RKO (cell line): ENCODE measurements at places on chromosomes 7 and 10.

- no peak for DNase-seq
These were observed 36.9 kb downstream of the RNF32 start for GRCh38 chr7:156677374-156678054.

- DNase-seq: no peak
These were observed 183.6 kb upstream of the GDF10 start for GRCh38 chr10:47116445-47116844.

DNA sequence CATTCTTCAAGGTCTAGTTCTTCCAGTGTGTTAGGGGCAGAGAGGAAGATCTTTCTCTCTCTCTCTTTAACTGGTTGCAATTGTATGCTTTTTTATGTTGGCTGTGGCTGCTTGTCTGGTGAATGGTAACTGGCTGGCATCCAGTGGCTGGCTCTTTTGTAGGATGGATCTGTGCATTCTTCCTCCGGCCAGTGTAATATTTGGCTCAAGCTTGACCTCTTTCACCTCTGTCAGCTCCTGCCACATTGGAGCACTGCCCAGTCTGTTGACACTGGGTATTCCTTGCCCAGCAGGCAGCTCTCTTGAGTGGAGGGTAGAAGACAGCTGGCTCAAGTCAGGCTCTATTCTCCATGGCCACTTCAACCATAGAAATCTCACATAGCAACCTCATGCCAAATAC lies 528.3 kb downstream of the PHTF2 start:
- DNase-seq: no peak

DNA sequence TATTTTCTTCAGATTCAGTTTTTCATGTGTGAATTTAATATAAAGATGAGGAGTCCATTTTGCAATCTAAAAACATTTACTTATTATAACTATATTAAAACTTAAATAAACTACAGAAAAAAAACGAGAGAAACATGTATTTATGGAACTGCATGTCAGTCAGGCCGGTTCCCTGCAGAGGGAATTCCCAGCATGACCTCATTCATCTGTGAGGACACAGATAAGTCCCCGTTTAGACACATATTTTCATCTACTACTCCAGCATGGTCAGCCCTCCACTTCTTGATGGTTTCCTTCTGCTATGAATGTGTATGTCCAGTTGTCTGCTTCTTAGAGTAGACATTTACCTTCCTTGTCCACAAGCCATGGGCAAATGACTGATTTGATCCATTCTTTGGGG lies 339.1 kb downstream of the SEMA3D start:
- no peak for DNase-seq

DNA sequence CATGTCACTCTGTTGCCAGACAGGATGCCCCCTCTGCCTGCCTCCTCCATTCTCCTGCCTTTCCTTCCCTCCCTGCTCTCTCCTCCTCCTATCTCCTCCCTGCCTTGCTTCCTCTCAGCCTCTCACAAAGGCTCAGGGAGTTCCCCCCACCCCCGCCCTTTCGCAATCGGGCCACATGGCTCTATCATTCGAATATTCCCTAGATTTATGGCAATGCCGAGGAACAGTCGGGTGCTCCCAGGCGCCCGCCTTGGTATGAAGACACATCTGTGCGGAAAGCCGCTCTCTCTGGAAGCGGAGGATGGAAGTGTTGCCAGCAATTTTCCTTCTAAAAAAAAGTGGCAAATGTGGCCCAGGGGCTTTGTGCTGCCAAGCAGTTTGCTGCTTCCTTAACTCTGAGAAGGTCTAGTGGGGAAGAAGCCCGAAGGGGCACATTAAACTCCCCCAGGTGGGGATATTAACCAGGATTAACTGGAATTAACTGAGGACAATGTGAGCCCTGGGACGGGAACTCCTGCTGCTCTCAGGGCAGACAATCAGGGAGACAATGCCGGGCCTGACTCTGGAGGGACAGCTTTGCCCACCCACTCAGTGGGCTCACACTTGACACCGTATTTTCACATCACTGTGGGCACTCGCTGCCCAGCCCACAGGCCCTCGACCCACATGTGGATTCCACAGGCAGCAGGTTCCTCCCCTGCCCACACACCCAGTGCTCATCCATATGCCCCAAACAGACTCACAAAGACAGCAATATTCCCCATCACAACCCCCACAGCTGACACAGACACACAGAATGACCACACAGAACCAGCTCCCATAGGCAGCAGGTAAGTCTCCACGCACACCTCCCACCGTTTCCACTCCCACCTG lies 88.4 kb upstream of the SMNDC1 start:
- no peak for DNase-seq

DNA sequence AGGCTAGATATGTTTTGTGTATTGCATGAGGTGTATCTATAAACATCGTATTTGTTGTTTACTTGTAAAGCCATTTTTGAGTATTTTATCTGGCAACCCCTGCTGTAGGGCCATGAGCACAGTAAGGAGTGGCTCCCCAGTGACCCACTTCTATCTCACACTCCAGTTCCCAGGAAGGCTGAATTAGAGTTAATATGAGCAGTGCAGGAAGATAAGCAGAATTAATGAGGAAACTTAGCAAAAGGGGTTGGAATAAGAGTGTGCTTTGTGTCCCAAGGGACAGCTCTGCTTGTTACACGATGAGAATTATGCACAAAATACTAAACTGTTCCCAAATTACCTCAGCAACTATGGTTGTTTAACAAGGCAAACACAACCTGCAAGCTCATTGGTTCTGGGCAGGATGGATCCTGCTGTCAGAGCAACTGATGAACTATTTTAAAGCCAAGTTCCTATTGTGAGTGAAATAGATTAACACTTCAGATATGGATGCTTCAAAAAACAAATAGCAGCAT lies 1005.8 kb downstream of the NRG3 start:
- DNase-seq: no peak

- no peak for DNase-seq
These were observed 5.4 kb downstream of the PON2 start for GRCh38 chr7:95429241-95429990.

- peak; percentile 61 for DNase-seq
These were observed 101.2 kb upstream of the ZNF746 start for GRCh38 chr7:149598721-149599308.

GRCh38 chr10:59079386-59080226 lies 96.8 kb upstream of the PHYHIPL start:
- no peak for DNase-seq

GRCh38 chr7:46387646-46388045 lies 466.6 kb upstream of the IGFBP3 start:
- no peak for DNase-seq

DNA sequence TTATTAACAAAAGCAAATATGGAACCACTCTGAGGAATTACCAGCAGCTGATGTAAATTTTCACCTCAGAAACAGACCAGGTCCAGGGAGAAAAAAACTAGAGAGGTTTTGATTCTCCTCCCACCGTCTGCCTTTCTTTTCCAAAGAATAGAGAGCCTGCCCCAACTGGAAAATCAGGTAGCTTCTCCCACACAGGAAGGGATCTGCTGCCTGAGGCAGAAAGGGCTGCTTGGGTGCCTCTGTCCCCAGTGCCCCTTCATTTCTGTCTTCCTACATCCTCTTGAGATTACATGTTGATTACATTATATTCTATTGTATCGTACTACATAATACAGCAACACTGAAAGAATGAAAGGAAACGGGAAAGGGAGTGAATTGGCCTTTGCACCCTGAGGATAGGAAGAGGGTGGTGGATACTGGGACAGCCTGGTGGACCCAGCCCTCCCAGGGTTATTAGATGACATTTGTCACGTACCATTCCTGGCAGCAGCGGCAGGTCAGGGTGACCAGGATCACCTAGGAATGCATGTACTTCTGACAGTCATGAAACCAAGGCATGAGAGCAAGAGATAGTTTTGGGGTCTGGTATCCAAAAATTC lies 8.9 kb downstream of the ST8SIA6 start:
- DNase-seq: no peak

- DNase-seq: no peak
These were observed 9.1 kb downstream of the WIPF3 start for GRCh38 chr7:29815181-29816105.

DNA sequence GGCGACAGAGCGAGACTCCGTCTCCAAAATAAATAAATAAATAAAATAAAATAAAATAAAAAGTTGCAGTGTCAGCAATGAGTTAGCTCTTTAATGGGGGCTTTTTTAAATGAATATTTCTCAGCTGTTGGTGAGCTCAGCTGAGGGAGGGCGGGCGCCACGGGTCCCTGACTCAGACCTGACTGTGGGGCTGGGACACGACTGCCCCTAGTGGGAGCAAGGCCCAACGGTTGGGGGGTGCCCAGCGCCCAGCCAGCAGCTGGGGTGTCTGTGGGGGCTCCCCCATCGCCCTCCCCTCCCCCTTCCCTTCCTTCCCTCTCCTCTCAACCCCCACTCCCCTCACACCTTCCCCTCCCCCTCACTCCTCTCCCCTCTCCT lies 46.6 kb downstream of the PWWP2B start:
- peak; percentile 80 for DNase-seq
